Activated gamma-delta T cell treated with anti-CD3 and anti-CD28 coated beads, Interleukin-2, amount 50 U/mL, for 16 hours (primary cell): ENCODE measurements at places on chromosomes 2 and 18.

- no peak for DNase-seq
Measured at GRCh38 chr2:75424936-75425619, 135.7 kb downstream of the EVA1A start.

- DNase-seq: no peak
Measured at GRCh38 chr2:149725234-149725633, 137.7 kb upstream of the MMADHC start.

GRCh38 chr18:30457156-30457555 lies 585.4 kb downstream of the DSC3 start:
- DNase-seq: no peak

DNA sequence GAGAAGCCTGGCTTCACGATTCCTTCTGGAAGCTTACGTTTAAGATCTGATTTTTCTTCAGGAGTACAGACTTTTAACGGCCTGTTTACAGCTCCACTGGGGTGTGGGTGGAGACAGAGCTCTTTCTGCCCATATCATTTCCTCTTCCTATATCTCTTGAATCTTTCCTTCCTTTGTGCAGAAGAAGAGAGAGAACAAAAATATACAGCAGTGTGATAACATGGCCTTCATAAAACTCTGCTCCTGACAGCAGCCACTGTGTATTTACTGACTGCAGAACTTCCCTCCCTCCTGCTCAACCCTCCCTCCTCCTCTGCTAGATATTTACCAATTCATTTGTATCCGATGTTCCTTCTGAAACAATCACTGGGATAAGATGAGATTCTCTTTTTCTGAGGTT lies 34.1 kb upstream of the REEP1 start:
- DNase-seq: no peak

DNA sequence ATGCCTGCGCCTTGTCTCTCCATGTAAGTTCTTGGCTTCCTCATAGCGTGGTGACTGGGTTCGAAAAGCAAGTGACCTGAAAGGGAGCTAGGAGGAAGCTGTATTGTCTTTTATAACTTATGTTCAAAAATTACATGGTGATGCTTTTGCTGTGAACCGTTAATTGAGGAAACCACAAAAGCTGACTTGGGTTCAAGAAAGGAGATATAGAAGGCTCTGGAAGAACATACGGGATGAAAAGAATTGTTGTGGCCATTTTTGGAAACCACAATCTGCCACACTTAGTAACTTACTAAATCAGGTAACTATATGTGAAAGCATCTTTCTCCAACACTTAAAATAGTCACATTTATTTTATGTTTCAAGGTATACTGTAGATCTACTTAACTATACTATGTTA lies 177.0 kb upstream of the RBMS1 start:
- DNase-seq: no peak
